ENCODE measurements at places on chromosomes 2 and 18.

DNA sequence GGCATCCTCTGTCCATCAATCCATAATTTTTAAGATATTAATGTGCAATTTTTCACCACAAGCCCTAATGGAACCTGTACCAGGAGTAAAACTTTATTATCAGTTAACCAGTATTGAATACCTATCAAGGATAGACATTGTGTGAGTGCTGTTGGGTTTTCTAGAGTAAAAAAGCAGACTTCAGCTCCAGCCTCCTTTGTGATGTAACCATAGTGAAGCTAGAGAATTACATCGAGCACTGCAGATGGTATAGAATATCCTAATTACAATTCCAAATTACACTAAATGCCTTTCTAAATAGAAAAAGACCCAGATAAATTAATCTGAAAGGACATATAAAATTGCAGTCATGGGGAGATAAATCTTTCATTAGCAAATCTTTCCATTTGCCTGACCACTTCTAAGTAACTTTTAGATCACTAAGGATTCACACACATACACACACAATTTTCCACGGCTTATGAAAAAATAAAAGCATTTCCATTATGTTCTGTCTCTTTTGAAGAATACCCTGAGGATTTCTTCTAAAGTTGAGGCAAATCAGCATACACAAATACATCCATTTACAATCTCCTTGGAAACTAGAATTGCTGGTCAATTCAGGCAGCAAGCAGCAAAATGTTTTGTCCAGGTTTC is 117.1 kb upstream of the TANK start:
- no peak overlapping the region for H3K27ac ChIP-seq
- H3K4me1 ChIP-seq = peaks cover 4% of the 10 kb centered on the region
- no peak for DNase-seq

GRCh38 chr2:189234991-189235390 is 55.4 kb upstream of the COL5A2 start:
- no peaks in the 10 kb centered on the region for H3K4me1 ChIP-seq
- DNase-seq = no peak
- H3K4me3 ChIP-seq = no peak overlapping the region
- no peaks in the 10 kb centered on the region for H3K36me3 ChIP-seq
- H3K27me3 ChIP-seq = no peaks in the 10 kb centered on the region

DNA sequence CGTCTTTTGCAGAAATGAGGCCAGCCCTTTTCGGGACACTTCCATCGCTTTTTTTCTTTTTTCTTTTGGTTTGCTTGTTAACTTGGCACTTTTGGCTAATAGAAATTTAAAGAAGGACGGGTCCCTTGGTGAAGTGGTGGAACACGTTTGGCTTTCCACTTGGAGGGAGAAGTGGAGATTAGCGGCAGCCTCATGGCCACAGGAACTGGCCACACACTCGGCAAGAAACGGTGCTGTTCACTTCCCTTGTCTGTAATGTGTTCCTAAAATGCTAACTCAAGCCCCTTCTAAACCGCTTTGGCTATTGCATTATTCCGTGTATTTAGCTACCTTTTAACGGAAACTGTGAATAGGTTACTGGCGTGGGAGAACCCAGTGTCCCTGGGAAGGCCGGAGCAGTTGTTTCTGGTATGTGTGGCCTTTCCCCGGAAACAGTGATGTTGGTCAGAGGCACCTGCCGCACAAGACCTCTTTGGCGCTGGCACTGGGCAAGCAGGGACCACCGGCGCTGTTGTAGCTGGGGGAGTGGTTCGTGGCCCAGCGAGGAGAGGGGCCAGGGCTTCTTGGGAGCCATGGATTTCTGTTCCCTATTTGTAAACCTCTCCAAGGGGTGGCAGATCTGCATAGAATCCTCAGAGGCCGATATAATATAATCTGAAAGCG is 981 bp downstream of the RAMP1 start:
- H3K27me3 ChIP-seq = peaks cover 61% of the 10 kb centered on the region
- no peaks in the 10 kb centered on the region for H3K36me3 ChIP-seq
- DNase-seq = no peak
- H3K4me1 ChIP-seq = peaks cover 20% of the 10 kb centered on the region

GRCh38 chr2:173287594-173287993 is 67.1 kb upstream of the CDCA7 start:
- H3K27me3 ChIP-seq = no peaks in the 10 kb centered on the region
- DNase-seq = no peak
- H3K27ac ChIP-seq = no peak overlapping the region
- no peak overlapping the region for H3K4me3 ChIP-seq

- no peak for DNase-seq
- H3K36me3 ChIP-seq = no peaks in the 10 kb centered on the region
- H3K27ac ChIP-seq = no peak overlapping the region
- H3K4me3 ChIP-seq = no peak overlapping the region
Measured at GRCh38 chr2:183222751-183223150, 98.5 kb downstream of the NUP35 start.

DNA sequence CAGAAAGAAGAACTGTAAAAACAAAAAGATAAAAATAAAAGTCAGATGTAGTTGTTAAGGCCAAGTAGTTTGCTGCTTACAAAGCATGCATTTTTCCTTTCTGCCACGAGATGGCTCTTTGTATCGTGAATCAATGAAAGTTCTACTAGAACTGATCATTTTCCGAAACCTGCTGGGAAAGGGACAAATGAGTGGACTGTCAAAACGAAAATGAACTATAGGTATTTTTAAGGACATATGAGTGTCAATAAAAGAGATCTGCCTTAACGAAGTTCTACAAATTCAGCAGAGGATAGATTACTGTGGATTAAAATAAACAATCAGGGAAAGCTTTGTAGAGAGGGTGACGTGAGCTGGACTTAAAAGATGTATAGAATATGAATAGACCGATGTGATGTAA is 15.0 kb upstream of the ELOA2 start:
- H3K27ac ChIP-seq = no peak overlapping the region
- H3K27me3 ChIP-seq = peaks cover 7% of the 10 kb centered on the region
- no peaks in the 10 kb centered on the region for H3K36me3 ChIP-seq

DNA sequence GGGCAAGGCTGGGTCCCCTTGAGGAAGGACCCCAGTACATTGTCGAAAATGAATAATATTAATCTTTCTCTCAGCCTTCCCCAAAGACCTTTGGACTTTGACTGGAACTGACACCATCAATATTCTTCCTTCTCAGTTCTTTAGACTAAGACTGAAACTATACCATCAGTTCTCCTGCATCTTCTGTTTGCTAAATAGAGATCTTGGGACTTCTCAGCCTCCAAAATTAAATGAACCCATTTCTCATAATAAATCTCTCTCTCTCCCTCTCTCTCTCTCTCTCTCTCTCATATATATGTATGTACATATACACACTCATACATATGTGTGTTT is 39.7 kb upstream of the VRK2 start:
- no peaks in the 10 kb centered on the region for H3K36me3 ChIP-seq
- no peaks in the 10 kb centered on the region for H3K27me3 ChIP-seq
- no peak overlapping the region for H3K4me3 ChIP-seq

GRCh38 chr2:145012806-145013205 is 492.9 kb upstream of the ZEB2 start:
- H3K4me3 ChIP-seq = no peak overlapping the region
- no peaks in the 10 kb centered on the region for H3K27me3 ChIP-seq
- no peak overlapping the region for H3K27ac ChIP-seq
- DNase-seq = no peak
- H3K4me1 ChIP-seq = peaks cover 12% of the 10 kb centered on the region
- H3K36me3 ChIP-seq = no peaks in the 10 kb centered on the region

DNA sequence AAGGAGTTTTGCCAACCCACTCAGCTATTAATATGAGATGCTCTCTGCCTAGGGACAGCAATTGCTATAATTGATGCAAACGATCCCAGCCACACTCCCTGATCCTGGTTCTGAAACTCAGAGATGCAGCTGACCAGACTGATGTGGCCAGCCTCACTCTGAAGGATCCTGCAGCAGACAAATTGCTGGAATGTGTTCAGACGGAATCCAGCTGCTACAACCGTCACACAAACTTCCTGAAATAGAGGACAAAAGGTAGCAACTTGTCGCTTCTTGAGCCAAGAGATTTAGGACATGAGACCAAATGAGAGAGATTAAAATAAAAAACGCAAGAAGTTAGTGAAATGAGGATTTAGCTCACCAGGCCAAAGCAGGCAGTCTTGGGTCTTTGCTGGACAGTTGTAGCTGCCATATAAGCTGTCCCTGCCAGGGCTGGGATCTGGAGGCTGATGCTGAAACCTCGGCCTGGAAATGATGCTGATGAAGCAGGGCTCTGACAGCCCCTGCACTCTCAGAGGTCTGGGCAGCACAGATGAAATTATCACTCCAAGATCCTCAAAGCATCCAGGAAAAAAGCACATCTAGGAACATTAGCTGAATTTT is 8.3 kb upstream of the YWHAQ start:
- H3K4me1 ChIP-seq = peaks cover 42% of the 10 kb centered on the region
- no peaks in the 10 kb centered on the region for H3K27me3 ChIP-seq
- H3K4me3 ChIP-seq = no peak overlapping the region
- DNase-seq = no peak

DNA sequence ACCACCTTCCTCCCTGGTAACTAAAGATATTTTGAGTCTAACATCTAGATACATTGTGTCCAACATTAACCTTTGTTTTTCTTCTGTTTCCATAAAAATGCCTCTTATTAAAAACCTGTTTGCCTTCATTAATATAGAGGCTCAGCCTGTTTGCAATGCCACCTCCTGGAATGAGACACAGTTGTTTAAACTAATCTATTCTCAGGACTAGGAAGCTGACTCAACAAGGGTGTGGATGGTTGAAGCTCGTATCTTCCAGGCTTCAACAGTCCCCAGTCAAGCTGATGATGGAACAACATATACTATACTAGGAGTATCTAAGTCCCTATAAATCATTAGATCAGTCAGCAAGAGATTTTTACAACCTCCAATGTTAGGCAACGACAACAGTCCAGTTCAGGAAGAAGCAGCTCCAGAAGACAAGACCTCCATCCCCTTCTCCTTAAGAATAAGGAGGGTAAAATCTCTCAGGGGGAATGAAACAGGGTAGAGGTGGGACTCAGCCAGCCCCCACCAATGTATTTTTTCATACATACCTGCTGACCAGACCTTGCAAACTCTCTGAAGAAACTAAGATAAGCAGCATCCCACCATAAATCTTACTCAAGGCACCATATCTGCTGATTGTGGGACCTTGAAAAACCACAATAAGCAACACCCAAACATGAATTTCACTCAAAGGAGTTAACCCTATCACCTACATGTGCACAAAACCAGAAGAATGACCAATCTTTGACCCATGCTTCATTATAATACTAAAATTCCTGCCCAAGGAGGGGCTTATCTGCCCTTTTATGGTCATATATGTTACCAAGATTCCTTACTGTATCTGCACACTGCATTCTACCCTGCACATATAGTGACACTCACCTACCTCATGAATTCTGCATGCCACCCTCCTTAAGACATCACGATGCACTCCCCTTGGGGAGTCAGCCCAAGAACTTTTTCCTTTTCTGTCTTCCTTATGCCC is 21.4 kb downstream of the ZNF24 start:
- DNase-seq = no peak
- H3K4me3 ChIP-seq = no peak overlapping the region
- H3K27me3 ChIP-seq = no peaks in the 10 kb centered on the region
- H3K36me3 ChIP-seq = no peaks in the 10 kb centered on the region
- H3K4me1 ChIP-seq = no peaks in the 10 kb centered on the region
- H3K27ac ChIP-seq = peak overlapping the region; percentile 30

DNA sequence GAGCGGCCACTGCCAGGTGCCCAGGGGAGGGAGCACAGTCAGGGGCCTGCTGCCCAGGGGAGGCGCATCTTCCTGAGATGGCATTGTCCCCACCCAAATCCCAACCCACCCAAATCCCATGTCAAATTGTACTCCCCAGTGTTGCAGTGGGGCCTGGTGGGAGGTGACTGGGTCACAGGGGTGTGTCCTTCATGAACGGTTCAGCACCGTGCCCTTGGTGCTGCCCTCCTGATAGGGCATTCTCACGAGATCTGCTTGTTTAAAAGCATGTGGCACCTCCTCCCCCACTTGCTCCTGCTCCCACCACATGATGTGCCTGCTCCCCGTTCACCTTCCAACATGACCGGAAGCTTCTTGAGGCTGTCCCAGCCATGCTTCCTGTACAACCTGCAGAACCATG is 27.6 kb downstream of the ANKMY1 start:
- H3K4me1 ChIP-seq = no peaks in the 10 kb centered on the region
- H3K4me3 ChIP-seq = no peak overlapping the region
- DNase-seq = peak; percentile 43
- H3K36me3 ChIP-seq = peaks cover 53% of the 10 kb centered on the region

DNA sequence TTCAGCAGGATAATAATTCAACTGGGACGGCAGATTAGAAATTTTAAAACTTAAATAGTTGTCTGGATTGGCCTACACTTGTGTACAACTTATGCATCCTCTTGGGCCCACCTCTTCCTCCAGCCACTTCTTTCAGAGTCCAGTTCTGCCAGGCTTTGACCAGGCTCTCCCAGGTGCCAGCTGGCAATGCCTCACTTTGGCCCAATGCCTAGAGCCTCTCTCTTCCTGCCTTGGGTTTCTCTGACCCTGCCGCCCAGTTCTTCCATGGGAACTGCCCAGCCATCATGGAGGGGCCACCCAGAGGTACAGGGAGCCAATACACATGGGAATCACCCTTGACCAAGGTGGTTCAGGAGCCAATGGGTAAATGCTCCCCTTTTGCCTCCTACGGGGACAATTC is 135.5 kb downstream of the IRS1 start:
- H3K4me1 ChIP-seq = peaks cover 21% of the 10 kb centered on the region
- no peak overlapping the region for H3K4me3 ChIP-seq
- H3K36me3 ChIP-seq = no peaks in the 10 kb centered on the region
- H3K27me3 ChIP-seq = no peaks in the 10 kb centered on the region
- no peak for DNase-seq

DNA sequence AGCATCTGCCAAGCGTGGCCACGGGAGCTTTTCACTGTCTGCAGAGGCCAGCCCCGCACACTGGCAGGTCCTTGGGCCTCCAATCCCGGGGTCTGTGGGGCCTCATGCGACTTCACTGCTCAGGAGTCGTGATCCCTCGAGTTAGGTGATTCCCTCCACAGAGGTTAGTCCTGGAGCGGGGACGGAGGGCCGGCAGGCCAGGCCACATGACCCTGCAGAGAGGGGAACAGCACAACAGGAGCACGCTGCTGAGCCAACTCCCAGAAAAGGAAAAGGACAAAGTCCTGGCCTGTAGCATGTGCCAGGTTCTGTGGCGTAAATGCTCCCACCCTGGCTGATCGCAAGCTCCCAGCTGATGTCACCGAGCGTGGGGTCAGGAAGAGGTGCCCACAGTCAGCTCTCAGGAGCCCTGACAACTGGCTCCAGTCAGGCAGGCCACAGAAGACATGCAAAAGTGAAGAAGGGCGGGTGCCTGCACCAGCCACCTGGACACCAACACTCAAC is 15.3 kb upstream of the PRLH start:
- no peak for DNase-seq
- no peaks in the 10 kb centered on the region for H3K27me3 ChIP-seq
- no peak overlapping the region for H3K4me3 ChIP-seq
- H3K4me1 ChIP-seq = no peaks in the 10 kb centered on the region

GRCh38 chr18:79948719-79949411 is 2.6 kb downstream of the SLC66A2 start:
- DNase-seq = peak; percentile 53
- peak overlapping the region; percentile 70 for H3K4me3 ChIP-seq
- H3K36me3 ChIP-seq = peaks cover 4% of the 10 kb centered on the region
- peak overlapping the region; percentile 86 for H3K27ac ChIP-seq
